ENCODE measurements at places on chromosomes 6 and 20. TPM values are rescaled to one million over a fixed set of nuclear protein-coding genes. Genes with fewer than 3 reads are reported as not detected.

GRCh38 chr20:62728028-62728780, 19.6 kb downstream of the NTSR1 start:
- DNase-seq, result no peak

DNA sequence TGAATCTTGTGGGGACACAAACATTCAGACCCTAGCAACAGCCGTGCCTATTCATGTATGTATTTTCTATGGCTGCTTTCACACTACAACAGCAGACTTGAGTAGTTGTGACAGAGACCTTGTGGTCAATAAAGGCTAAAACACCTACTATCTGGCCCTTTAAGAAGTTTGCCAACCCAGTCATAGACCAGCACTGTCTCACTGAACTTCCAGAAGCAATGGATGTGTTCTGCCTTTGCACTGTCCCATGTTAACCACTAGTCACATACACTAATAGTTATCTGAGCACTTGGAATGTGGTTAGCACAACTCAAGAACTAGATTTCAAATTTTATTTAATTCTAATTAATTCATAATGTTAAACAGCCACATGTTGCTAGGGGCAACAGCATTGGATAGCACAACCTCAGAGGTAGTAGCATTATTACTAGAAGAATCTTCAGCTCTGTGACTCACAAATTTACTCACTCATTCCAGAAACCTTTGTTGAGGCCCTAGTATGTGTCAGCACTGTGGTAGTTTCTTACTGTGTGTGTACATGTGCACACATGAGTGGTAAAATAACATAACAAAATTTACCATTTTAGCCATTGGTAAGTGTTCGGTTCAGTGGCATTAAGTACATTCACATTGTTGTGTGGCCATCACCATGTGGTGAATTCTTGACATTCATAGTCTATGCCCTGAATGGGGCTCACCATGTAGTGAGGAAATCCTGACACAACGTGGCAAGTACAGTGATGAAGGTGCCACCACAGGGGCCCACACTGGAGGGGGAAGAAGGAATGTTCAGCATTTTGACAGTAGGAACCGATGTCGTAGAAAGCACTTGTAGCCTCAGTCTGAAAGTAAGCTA, 107.3 kb downstream of the CEP57L1 start:
- DNase-seq, result no peak

DNA sequence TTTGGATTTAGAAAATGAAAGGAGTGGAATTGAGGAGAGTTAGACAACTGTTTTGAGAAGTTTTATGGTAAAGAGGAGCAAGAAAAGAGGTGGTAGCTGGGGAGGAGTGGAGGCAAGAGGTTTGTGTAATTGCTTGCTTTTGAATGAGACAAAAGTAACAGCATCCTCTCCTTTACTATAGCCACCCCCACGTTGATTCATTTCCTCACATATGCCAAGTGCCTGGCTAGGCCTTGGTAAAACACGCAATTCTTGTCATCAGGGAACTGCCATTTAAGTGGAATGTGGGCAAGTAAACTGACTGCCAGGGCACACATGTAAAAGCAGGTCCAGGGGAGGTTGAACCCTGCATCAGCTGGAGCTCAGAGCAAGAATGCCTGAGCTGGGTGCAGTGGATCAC, 4.1 kb downstream of the MTRES1 start:
- DNase-seq, result no peak

FABP7 gene
- polyA plus RNA-seq, result 0.22 TPM

DNA sequence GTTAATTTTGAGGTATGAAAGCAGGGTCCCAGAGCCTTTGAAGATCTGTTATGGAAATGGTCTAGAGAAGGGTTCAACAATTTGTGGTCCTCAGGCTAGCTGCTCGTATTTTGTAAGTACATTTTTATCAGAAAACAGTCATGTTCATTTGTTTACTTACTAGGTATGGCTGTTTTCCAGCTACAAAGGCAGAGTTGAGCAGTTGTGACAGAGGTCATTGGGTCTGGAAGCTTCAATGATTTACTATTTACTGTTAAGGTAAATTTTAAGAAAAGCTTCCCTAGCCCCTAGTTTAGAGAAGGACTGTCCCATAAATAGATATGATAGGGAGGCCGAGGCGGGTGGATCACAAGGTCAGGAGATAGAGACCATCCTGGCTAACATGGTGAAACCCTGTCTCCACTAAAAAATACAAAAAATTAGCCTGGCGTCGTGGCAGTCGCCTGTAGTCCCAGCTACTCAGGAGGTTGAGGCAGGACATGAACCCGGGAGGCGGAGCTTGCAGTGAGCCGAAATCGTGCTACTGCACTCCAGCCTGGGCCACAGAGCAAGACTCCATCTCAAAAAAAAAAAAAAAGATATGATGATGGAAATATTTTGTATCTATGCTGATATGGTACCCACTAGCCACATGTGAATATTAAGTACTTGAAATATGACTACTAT, 538.4 kb upstream of the CITED2 start:
- no peak for DNase-seq

- no peak for DNase-seq
These were observed 114.5 kb downstream of the SLC22A3 start for GRCh38 chr6:160462551-160463109.

CFAP206 gene
- 4.2 TPM for polyA plus RNA-seq

DNA sequence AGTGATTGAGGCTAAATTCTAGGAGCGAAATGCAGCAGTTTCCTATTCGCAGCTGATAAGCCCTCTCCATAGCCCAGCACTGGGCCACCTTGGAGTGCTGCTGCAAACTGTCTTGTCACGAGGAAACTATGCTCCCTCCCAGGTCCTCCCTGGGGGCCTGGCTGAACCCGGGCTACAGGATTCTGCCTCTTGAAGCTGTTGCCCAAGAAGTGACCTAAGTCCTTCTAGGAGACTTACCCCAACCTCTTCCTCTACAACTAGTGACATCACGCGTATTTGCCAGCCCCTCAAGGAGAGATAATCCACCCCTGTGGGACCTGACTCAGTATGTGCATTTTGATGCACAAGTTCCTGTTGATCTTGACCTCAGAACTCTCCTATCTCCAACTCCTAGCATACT, 26.5 kb upstream of the ZFAND3 start:
- DNase-seq, result no peak

GNAS-AS1 gene
- polyA plus RNA-seq, result 0.83 TPM

GRCh38 chr20:58436868-58437645, 48.0 kb downstream of the VAPB start:
- DNase-seq, result no peak
